ENCODE measurements at places on chromosomes 6 and 20.

DNA sequence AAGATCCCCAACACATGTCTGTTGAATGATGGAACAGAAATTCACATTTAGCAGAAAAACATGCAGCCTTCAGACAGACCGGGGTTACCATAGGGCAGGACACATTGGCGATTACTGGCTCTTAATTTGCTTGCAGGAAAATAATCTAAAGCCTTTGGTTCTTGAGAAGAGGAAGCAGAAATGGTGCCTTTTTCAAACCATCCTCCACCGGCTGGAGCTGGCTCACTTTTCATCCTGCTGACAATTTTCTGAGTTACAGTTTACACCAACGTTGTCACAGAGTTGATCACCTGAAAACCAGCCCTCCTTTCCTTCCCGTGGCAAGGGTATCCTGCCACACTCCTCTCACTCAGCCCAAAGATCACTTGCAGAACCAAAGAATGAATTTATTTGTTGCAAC is 32.6 kb downstream of the SF3B5 start:
- DNase-seq = no peak

- no peak for DNase-seq
These were observed 128.3 kb downstream of the MAP3K7 start for GRCh38 chr6:90458353-90459224.

DNA sequence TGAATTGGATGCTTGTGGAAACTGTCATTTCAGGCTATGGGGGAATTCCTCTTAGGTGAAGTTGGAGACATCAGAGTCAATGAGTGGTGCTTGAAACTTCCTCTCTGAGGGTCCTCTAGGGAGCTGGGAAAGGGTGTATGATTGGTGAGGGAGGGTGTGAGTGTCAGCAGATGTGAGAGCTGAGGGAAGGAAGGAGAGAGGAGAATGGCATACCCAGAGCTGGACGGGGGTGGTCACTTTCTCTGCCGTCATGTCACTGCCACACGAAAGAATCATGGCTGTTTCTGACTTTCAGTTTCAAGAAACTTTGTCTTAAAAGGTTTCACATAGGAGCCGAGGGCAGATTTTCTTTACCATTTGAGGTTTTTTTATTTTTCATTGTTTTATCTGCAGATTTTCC is 50.3 kb downstream of the DEK start:
- DNase-seq = no peak

DNA sequence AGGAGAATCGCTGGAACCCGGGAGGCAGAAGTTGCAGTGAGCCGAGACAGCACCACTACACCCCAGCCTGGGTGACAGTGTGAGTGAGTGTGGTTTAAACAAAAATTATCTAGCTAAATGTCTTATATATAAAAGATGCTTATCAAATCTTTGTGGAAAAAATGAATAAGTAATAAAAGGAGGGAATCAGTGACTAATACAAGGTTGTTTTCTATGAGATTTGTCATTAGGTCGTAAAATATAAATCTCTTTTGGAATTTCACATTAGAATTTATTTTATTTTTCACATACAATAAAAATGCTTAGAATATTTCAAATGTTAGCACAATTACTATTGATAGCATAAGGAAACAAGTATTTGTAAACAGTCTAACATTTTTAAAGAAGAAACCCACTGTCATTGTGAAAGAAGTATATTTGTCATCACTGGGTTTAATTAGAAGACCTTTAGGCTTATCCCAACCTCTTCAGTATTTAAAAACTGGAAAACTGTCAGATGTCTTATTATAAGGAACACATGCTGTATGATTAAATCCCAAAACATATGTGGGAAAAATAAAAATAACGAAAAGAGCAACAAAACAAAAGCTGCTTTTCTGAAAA is 47.1 kb downstream of the ASCC3 start:
- DNase-seq = no peak
